Tongue (tissue), 3 donors: ENCODE measurements at places on chromosomes 6 and 20. TPM values are rescaled to one million over a fixed set of nuclear protein-coding genes. Genes with fewer than 3 reads are reported as not detected.
A peak's percentile ranks its signal among the peaks of the same experiment; 100 is the strongest.

HDGFL1 gene
- not detected for total RNA-seq

DNA sequence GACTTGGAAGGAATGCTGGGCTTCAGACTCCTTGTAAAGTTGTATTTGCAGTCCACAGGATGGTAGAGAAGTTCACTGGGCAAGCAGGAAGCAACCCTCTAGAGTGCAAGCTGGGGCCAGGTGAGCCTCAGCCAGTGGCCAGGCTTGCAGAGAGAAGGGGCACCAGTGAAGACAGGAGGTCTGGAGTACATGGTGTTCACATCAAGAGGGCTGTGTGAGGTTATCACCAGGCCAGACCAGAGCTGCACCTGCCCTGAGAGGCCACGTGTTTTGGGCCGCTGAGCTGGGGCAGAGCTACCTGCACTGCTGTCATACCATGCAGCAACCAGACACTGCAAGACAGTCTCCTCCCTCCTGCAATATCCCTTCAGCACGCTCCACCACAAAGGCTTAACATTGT, 79.0 kb downstream of the SH3BGRL2 start:
- DNase-seq = no peak

- DNase-seq = no peak
Measured at GRCh38 chr20:56788041-56788670, 159.1 kb downstream of the TFAP2C start.

DNA sequence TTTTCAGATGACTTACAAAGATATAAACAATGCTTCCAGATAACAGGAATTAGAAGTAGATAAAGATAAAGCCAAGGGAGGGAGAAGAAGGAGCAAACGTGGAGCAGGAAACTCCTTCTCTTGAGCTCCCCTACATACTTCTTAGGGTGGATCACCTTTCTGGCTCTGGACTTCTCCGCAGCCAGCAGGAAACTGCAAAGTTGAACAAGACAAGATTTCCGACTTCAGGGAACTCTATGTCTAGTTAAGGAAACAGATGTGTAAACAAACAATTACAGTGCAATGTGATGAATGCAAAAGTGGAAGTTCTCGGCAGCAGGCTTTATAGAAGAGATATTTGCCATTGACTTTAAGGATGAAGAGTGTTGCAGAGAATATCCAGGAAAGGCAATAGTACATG, 134.0 kb upstream of the MARCKS start:
- peak; percentile 71 for DNase-seq

- peak; percentile 82 for DNase-seq
Measured at GRCh38 chr6:52263709-52264540, 19.6 kb upstream of the IL17F start.

GSTA3 gene
- not detected for total RNA-seq

DNA sequence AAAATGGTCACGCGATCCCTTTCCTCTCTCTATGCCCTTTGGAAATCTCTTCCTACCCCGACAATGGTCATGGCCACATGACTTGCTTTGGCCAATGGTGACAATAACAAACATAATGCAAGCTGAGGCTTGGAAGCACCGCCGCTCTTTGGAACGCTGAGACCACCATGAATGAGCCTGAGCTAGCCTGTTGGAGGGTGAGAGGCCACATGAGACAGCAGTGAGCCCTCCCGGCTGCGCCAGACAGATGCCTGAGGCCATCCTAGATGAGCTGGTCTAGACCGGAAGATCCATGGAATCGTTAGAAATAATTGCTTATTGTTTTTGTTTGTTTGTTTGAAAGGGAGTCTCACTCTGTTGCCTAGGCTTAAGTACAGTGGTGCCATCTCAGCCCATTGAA, 64.2 kb downstream of the STK35 start:
- DNase-seq = no peak

- peak; percentile 22 for DNase-seq
Measured at GRCh38 chr6:14063756-14064155, 53.8 kb upstream of the CD83 start.
